ENCODE measurements at places on chromosomes 1 and 21.

- no peak for DNase-seq
These were observed 62.2 kb upstream of the TINAGL1 start for GRCh38 chr1:31514117-31514516.

GRCh38 chr1:87478231-87478630 is 149.6 kb downstream of the LMO4 start:
- DNase-seq = no peak

- no peak for DNase-seq
These were observed 176.5 kb downstream of the PSMG1 start for GRCh38 chr21:39006571-39007311.

DNA sequence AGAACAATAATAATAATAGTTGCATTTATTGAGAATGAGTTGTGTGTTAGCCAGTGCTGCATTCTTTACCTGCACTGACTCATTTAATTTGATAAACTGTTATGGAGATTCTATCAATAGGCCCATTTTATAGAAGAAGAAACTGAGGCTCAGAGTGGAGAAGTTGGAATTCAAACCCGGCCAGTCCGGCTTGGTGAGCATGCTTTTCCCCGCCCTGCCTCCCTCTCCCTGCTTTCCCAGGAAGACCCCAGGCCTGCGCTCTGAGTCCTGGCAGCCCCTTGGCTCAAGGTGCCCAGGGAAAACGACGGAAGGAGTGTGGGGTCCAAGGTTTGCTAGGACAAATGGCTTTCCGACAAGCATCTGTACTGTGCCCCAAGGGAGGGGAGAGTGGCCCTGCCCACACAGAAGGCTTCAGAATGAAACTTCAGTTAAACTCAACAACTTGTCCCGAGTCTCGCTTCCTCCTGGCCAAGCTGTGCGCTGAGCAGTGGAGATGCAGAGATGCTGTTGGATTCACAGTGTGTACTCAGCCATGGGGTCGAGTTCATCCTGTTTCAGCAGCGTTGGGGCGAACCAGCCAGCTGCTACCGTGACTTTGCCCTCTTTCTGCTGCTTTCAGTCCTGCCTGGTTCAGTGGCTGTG is 23.3 kb upstream of the PADI6 start:
- no peak for DNase-seq

- no peak for DNase-seq
These were observed 27.9 kb downstream of the MORC3 start for GRCh38 chr21:36347962-36348328.

GRCh38 chr1:155983191-155984024 is 5.1 kb upstream of the ARHGEF2 start:
- no peak for DNase-seq
